Stimulated activated naive CD8-positive, alpha-beta T cell treated with anti-CD3 and anti-CD28 coated beads, Interleukin-15, amount 100 ng/mL, for 72 hours (primary cell): ENCODE measurements at places on chromosomes 7 and 10.
A peak's percentile ranks its signal among the peaks of the same experiment; 100 is the strongest.

GRCh38 chr7:156222151-156222550 lies 409.9 kb upstream of the SHH start:
- DNase-seq: no peak

DNA sequence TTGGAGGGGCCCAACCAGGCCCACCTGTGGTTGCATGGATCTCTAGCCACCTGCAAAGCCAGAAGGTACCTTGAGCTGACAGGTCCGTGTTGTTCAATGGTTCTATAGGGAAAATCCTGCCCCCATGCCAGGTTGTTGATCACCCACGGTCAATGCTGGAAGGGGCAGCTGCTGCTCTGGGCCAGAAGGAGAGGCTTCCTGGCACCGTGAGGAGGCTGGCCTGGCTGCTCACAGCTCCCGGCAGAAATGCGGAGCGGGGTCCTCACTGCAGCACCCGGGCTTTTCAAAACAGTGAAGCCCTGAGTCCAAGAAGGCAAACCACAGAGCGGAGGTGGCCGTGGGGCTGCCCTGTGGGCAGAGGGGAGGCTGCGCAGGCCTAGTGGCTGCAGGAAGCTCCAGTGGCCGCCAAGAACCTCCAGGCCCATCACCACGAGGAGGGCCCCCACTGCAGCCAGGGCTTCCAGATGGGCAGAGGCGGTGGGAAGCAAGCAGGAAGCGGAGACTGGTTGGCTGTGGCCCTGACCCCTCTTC lies 25.0 kb upstream of the GPR146 start:
- no peak for DNase-seq

DNA sequence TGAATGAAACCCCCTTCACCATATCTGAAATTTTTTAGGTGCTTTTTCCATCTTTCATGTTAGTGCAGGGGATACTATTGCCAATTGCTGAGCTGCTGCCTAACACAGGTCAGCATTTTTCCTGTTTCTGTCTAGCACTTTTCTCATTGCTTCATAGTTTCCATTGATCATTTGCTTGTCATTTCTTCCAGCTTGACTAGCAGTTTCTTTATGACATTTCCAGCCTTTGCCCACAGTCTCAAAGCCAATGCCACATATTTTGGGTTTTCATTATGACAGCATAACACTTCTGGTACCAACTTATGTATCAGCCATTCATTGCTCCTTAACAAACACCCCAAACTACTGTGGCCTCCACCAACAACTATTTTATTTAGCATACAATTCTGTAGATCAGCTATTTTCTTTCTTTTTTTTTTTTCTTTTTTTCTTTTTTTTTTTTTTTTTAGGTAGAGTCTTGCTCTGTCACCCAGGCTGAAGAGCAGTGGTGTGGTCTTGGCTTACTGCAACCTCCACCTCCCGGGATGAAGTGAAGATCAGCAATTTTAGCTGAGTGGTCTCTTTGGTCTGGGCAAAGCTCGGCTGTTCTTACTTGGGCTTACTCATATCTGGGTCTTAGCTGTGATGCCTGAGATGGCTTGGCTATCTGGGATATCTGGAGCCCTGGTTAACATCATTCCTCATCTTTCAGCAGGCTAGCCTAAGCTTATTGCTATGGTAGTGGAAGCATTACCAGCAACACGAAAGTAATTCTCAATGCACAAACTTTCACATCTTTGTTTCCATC lies 102.3 kb downstream of the EPC1 start:
- peak; percentile 64 for DNase-seq

DNA sequence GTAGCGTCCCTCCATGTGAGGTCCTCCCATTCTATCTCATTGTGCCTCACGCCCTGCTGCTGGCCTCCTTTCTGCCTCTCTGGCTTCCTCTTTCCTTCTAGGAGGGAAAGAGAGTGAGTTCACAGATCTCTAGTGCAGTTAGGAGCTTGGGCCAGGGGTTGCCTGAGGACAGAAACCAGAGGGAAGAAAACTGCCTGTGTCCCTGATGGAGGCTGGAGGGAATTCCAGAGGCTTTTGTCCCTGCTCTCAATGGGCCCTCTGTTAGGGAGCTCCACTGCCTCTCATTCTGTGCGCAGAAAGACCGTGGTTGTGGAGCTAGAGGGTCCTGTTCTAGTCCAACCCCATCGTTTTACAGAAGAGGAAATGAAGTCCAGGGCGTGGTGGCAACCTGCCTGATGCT lies 4.6 kb downstream of the MARVELD1 start:
- no peak for DNase-seq

DNA sequence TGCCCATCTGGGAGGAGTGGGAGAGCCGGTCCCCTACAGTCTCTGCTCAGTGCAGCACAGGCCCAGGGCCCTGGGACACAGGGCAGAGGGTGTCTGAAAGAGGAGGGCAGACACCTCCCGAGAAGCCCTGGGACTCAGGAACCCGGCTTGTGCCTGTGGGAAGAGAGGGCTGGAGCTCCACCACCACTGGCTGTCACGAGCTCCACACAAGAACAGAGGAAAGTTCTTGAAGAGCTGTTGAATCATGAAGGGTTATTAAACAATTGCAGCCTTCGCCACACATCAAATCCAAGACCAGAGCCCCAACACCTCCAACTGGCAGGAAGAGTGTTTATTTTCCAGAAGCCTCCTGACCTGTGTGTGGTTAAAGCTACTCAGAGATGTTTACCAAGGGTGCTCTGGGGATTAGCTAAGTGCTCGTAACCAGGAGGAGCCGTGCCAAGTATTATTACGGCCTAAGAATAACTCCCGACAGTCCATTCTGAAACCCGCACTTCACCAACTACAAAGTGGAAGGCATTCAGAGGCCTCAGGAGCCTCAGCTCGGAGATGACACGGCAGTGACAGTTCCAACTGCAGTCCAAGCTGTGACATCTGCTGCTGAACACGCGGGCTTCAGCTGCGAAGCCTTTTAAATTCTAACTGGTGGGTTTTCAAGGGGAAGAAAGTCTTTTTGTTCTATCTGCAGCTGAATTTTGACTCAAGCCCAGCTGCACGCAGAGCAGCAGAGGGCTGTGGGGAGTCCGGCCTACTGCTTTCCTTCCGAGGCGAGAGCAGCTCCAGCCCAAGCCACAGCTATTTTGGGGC lies 75.1 kb downstream of the MAD1L1 start:
- DNase-seq: no peak

DNA sequence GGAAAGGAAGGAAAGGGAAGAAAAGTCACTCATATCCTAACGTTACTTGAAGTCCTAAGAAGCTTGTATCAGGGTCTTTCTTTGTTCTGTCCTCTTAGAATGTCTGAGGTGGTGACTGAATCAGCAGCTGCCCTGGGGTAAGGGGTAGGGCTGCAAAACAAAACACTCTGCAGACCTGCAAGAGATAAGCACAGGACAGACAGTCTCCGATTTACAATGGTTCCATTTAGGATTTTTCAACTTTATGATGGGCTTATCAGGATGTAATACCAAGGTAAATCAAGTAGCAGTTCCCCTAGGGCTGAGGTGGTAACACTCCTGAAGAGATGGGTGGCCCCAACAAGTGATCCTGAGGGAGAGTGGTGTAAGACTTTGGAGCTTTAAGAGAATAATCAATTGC lies 16.5 kb downstream of the KDM7A start:
- DNase-seq: no peak

- no peak for DNase-seq
These were observed 41.9 kb upstream of the PSMG3 start for GRCh38 chr7:1611708-1612241.

- DNase-seq: no peak
These were observed 105.7 kb downstream of the RAPGEF5 start for GRCh38 chr7:22251281-22251680.

DNA sequence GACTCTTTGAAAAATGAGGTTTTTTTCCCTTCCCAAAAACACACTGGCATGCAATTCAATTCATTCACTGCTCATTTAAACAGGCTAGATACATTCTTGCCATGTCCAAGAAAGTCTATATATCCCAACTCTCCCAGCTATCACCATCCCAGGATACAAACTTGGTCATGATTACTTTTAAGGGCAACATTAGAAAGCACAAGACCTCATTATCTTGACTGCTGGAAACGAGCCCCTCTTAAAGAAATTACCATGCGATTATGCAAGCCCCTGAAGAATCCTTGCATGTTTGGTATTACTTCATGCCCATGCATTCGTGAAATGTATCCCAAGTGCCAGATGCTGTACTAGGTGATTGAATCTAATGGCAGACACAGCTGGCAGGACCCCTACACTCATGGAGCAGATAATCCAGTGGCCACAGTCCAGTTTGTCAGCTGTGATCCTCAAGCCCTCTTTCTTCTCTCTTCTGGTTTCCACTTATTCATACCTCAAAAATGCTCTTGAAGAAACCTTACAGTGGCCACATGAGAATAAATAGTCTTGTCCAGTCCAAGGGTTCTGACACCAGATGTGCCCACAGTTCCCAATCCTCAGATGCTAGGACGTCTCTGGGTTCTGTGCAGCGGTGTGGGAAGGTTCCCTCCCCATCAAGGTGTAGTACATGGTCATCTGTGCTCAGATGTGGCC lies 103.7 kb upstream of the HABP2 start:
- DNase-seq: no peak

DNA sequence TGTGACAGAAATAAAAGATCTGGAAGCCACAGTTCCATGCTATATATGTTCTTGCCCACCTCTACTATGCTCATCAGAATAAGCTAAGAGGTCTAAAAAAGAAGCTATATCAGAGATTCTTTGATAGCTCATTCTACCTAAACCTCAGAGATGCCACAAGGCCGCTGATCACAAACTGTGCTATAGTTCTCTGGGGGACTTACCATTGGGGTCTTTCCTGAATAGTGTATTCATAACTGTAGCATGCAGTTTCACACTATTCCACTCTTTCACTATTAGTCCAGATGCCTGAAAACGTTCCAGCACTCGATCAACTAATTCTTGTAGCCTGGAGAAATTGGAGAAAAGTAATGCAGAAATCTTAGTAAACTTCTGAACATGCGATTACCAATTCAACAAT lies 44.5 kb upstream of the SPOCK2 start:
- no peak for DNase-seq

DNA sequence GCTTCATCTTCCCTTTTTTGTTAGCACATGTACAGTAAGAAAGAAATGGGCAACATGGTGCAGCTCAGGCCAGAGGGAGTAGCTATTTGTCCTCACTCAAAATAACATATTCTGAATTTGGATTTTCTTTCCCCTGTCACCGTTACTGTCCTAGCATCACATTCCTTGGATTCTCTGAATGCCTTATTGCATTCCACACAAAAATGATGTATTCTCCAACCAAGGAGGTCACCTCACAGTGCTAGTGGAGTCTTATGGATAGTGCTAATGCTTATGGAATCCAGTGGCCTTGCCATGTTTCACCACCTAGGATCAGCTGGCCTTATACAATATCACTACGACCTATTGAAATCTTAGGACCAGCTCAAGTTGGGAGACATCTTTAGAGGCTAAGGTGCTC lies 7.2 kb downstream of the PRSS58 start:
- no peak for DNase-seq

- DNase-seq: no peak
These were observed 66.4 kb downstream of the MYL10 start for GRCh38 chr7:101562531-101563197.

DNA sequence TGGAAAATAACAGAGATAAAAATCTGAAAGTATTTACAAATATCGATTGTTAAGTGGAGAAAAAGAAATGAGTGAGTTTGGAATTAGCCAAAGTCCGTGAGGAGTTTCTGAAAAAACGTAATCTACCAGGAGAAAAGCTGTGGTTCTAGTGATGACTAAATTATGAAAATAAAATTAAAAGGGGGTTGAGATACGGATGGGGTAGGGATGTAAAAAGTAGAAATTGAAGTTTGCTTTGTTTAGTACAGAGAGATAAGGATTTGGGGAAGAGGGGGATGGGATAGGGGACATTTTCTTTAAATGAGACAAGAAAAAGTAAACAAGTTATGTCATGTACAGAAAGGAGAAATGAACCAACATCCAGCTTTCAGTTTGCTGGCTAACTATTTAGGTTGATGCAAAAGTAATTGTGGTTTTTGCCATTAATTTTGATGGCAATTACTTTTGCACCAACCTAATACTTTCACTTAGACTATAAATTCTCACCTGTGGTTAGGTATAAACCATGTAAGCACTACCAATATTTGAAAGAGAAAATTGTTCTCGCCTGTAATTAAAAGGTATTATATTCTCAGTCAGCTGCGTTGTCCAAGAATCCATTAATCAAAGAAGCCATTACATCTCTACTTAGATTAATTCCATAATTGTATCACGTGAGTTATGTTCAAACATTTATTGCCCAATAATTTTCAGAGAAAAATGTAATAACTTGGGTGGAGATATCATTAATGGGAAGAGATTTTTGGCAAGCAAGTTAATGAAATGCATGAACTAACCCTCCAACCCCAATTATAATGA lies 143.0 kb upstream of the NRP1 start:
- DNase-seq: no peak

DNA sequence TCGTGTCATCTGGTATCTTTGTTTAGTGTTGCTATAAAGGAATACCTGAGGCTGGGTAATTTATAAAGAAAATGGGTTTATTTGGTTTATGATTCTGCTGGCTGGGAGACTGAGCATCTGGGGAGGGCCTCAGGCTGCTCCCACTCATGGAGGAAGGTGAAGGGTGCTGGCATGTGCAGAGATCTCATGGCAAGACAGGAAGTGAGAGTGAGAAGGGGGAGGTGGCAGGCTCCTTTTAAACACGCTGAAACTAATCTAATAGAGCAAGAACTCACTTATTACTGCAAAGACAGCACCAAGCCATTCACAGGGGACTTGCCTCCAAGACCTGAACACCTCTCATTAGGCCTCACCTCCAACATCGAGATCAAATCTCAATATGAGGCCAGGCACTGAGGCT lies 11.3 kb downstream of the OIT3 start:
- no peak for DNase-seq
